Kidney epithelial cell (primary cell): ENCODE measurements at places on chromosomes 3 and 15.

DNA sequence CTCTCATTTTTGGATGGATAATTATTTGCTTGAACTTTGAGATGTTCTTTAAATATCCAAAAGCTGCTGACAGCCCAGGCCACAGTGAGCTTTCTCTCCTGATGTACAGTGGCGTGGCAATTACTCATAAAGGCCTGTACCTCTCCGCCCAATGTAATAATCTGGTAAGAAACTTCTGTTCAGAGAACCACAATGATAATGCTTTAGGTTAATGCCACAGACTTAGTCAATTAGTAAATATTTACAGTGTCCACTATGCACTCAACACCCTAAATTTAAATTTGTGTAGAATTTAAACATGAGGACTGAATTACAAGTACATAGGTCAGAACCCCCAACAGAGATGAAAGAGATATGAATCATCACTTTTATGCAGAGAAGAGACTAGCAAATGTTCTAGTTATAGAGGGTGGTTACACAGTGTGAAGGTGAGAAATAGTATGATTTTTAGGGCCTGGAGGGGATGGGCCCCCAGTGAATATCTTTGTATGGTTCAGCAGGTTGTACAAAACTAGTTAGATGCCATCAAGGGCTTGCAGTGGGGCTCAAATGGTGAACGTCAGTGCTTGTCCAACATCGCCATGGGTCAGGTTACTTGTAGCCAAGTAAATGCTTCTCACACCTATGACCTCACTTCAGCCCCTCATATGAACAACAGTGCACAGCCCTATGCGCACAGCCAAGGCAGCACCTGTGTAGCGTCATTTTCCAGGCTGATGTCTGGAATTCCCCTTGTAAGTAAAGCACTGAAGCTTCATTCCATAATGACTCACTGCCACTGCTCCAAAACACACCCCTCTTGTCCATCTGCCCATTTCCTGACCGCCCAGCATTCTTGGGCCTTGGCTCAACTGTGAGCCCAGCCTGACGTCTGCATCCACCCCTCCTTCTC lies 13.3 kb downstream of the ABHD2 start:
- DNase-seq, result peak; percentile 100

DNA sequence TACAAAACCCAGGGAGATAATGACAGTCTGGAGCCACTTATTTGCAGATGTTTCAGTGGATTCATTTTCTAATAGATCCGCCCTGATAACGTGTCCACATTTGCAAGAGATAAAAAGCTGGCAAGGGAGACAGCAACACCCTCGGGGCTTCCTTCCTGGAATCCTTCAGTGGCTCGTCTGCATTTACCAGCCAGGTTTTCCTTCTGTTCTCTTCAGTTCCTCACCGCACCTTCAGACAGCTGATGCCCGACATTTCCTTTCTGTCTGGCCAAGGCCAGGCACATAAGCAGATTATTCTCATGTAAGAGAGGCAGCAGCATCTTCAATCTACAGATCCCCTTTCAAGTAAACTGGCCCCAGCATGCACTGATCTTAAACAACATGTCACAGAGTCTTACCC lies 56.2 kb upstream of the SPATA12 start:
- DNase-seq, result no peak

- no peak for DNase-seq
These were observed 11.6 kb upstream of the SSUH2 start for GRCh38 chr3:8656240-8656639.

DNA sequence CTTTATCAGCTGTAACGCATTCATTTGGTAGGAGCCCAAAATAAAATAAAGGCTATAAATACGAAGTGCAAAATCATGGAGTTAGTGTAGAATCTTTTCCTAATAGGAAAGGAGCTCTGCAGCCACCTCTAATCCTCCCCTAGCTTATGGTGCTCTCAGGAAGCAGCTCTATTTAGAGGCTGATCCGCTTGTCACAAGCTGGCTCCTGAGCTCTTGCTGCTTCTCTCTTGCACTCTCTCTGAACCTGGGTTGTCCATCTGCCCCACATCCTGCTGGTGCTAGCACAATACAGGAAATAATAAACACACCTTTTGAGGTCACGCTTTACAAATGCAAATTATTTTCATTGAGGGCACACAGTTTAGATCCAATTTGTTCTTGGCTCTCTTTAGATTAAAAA lies 37.3 kb upstream of the BFSP2 start:
- no peak for DNase-seq

DNA sequence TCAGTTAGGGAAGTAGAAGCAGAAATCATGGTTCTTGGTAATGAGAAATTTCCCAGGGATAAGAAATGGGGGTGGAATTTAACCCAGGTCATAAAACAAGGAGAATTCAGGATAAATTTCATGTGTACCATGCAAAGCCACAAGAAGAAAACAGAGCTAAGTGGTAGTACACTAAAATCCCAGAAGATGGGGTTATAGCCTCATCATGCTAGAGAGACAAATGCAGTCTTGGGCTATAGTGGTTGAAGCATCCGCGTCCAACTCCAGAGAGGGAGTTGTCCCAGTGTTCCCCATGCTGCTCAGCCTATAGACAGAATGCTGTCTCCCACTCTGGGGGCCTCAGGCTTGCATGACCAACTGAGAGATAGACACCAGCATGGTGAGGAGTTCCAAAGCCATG lies 36.2 kb upstream of the CLRN1 start:
- no peak for DNase-seq

DNA sequence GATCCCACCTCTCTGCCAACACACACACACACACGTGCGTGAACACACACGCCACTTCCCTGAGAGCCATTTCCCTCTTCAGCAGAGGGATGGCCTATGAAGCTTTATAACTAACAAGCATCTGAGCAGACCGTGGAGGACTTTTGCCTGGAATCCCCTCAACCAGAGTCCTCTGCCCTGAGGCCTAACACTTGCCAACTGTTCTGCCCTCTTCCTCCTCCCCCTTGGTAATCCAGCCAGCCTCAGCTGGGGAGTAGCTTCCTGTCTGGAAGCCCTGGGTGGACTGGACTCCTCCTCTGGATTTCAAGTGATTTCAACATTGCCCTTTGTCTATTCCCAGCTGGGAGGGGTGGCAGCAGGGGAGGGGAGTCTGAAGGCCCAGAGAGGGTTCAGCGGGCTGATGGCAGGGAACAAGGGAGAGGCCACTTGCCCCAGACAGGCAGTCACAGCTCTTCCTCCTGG lies 68.4 kb upstream of the HACD2 start:
- no peak for DNase-seq

DNA sequence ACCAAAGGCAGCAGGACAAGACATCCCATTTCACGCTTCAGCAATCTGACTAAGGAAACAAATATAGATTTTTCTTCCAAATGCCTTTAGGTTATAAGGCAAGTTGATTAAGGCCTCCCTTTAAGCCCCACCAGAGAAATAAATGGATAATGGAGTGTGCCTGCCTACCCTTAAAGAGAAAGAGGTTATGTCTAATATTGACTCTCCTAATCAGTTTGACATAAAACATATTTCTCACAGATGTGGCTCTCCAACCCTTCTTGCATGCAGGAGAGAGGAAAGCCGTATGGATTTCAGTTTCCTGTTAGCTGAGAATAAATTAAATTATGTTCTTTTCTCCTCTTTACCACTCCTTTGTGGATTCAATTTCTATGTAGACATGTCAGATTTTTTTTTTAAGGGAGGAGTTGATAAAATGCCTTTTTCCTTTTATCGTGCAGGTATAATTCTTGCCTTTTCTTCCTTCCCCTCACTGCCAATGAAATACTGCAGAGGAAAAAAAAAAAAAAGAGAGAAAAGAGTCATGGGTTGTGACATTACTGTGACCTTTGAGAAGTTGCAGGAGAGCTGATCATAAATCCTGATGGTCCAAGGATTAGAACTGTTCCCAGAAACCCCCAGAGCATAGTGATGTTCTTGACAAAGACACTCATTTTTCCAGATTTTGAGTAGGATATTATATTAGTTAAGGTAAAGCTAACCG lies 355.3 kb upstream of the SLCO3A1 start:
- no peak for DNase-seq

- no peak for DNase-seq
These were observed 61.0 kb downstream of the PLXNA1 start for GRCh38 chr3:127043731-127044510.

- no peak for DNase-seq
These were observed 13.7 kb upstream of the U2SURP start for GRCh38 chr3:142987707-142988106.

GRCh38 chr3:195224156-195224979 lies 46.6 kb downstream of the XXYLT1 start:
- DNase-seq, result no peak

GRCh38 chr3:99579965-99580364 lies 58.4 kb upstream of the COL8A1 start:
- no peak for DNase-seq

DNA sequence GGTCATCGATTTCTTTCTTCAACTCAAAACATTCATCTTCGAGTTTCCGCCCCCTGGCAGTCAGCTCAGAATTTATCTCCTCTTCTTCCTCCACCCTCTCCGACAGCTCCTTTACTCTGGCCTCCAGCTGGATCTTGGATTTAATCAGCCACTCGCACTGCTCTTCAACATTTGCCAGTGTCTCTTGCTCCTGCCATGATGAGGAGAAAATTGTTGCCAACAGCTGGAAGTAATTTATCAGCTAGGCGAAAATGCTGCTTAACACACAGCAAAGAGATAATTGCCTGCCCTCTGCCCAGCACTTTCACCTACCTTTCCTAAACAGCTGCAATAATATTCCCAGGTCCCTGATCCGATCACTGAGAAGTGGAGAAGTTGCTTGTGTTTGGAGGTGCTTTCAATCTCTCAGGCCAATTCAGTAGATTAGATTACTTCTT lies 69.3 kb downstream of the MYH15 start:
- no peak for DNase-seq

DNA sequence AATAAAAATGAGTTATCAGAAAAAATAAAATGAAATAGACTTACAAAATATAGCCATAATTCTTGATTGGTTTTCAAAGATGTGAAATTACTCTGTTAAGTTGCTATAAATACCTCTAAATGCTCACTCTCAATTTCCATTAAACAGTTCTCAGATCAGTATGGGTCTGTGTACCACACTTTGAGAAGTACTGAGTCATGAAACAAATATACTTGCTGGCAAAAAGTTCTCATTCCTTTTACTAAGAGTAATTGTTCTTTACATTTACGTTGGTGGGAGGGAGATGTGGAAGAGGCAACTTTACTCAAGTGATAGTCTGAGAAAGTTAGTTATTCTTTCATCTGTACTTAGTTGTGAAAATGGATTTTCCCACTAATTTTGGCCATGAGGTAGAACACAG lies 96.3 kb downstream of the ZNF385D start:
- DNase-seq, result no peak

DNA sequence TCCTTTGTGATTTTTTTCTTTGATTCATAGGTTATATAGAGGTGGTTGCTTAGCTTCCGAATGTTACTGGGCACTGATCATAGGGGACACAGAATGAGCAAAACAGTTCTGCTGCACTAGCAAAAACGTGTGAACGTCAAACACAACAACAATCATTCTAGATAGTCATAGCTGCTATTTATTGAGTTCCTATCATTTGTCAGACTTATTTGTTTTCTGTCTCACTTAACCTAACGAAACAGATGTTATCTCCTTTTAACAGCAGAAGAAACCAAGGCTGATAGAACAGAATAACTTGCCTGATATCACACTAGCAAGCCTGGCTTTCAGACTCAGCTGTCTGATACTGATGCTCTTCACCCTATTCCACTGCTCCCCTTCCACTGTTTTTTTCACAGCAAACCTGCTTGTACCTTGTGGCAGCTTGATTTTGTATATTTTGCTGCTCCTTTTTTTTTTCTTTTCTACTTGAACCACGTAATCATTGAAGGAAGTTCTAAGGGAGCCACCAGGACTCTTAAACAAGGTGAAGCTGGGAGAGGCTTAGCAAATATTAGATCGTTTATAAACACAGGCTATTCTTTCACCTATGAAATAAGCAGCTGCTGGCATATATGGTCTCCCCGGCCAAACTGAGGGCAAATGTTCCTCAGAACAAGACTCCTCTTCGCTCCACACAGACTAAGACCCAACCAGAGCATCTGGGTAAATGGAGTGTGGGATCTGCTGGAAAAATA lies 78.8 kb downstream of the MCF2L2 start:
- no peak for DNase-seq

DNA sequence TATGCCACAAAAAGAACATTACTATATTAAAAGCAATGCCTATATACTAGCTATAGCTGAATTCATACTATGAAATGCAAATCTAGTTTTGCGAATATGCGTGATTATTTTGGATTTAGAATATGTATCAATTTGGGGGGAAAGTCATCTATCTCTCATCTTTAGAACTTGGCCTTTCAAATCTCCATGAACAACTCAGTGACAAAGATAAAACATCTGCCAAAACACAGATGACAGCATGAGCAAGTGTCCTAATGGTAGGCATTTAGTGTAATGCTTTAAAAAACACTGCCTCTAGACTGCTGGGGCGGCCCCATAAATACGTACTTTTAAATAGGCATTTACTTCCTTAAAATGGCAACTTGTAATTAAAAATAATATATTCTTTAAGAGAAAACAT lies 2.7 kb downstream of the CD47 start:
- DNase-seq, result no peak

DNA sequence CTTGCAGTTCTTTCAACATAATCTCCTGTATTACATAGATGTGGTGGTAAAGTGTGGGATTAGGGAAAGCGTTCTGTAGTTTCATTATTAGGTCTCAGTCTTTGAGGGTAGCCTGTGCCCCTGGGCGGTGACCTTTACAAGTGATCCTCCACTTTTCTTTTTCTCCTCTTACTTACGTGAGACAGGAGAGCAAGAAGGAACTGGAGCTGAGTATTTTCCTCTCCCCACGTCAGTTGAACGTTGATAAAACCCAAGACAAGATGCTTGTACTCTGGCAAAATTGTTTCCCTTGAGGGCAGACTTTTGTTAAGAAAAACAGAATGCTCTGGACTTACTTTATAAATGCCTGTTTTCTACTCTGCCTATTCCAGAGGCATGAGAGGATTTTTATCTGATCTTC lies 378.7 kb downstream of the ZNF385D start:
- DNase-seq, result no peak

DNA sequence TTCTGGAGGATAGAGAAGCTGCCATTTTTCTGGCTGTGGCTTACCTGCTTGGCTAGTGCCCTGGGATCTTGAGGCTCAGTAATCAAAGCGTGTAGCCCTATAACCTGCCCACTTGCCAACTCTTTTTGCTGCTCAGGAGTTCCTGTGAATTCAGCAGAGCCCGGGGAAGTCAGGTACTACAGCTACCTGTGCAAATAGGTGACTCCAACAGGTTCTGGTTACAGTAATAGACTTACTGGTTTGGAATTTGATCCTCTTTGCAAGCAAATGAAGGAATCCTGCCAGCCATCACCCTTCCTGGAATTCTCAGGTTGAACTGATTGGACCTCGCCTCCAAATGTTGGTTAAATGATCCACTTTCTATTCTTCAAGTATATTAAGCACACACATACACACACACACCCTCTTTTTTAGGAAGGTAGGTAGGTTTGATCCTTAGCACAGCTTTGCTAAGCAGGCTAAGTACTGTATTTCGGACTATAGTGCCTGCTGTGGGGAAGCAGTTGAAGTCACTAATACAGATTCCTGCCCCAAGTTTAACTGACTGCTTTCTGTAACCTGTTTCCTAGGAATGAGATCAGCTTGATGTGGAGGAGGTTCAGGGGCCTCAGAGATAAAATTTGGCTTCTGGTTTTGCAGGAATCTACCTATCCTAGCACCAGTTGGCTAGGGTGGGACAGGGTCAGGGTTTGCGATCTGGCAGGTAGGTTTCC lies 2.3 kb downstream of the PPCDC start:
- no peak for DNase-seq

GRCh38 chr3:109803274-109803673 lies 465.9 kb upstream of the DPPA4 start:
- no peak for DNase-seq

GRCh38 chr3:12832350-12833221 lies 8.8 kb downstream of the RPL32 start:
- DNase-seq, result no peak

- no peak for DNase-seq
These were observed 5.1 kb upstream of the HAPLN3 start for GRCh38 chr15:88900309-88900981.
